CD4-positive, alpha-beta memory T cell (primary cell): ENCODE measurements at places on chromosomes 6 and 20. TPM values are rescaled to one million over a fixed set of nuclear protein-coding genes. Genes with fewer than 3 reads are reported as not detected.

GRCh38 chr6:158766621-158767455 is 52.3 kb downstream of the EZR start:
- no peak for DNase-seq

GRCh38 chr6:118080547-118080946 is 173.5 kb downstream of the SLC35F1 start:
- no peak for DNase-seq

DNA sequence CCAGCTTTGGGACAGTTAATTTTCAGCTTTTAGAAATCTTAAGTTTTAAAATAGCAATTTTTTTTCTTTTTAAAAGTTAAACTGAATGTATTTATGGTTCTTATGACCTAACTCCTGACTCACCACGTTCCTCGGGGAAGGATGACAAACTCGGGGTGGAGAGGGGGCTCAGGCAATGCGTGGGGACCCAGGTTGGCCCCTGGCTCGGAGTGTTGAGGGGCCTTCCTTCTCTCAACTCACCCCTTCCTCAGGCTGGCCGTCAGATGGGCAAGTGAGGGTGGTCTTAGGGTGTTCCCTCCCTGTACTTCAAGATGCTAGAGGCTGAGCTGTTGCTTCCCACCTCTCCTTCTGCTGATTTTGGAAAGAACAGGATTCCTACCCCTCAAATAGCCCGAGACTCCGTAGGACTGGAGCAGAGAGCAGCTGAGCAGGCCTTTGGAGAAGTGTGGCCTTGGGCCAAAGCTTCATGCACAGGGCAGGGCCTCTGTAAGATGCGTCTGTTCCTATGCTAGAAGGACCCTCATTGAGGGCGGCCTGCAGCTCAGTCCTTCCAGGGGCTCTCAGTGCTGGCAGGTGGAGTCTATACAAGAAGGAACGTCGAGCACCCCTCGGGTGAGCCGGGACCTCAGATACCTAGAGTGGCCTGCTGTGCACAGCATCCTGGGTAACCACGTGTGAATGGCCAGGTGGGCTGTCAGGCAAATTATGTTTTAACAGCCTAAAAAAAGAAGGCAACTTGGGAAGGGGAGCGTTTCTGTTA is 79.3 kb downstream of the TCP11 start:
- DNase-seq = no peak

DNA sequence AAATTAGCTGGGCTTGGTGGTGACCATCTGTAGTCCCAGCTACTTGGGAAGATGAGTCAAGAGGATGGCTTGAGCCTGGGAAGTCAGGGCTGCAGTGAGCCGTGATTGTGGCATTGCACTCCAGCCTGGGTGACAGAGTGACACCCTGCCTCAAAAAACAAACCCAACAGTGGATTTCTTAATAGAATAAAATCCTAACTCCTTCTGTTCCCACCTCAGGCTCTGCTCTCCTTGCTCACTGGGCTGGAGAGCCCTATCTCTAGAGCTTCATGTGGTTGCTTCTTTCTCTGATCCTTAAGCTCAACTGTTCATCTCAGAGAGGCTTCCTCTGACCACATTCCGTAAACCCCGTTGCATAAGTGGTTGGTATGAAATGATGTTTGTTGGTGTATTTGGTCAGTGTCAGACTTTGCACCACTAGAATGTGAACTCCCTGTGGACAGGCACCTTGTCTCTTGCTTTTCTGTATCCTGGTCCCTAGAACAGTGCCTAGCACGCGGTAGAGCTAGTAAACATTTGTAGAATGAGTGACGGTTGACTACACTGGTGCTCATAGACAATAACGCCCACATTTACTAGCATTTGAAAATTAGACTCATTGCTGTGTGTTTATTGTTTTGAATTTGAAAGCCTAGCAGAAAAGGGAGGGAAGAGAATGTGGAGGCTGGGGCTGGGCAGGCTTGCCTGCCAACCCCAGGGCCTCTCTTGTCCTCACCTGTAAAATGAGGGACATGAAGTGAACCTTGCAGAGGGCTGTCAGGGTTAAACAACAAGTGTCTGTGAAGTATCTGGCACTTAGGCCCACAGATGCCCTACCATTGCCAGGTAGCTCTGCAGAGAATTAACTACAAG is 4.2 kb downstream of the MAPRE1 start:
- DNase-seq = no peak

DNA sequence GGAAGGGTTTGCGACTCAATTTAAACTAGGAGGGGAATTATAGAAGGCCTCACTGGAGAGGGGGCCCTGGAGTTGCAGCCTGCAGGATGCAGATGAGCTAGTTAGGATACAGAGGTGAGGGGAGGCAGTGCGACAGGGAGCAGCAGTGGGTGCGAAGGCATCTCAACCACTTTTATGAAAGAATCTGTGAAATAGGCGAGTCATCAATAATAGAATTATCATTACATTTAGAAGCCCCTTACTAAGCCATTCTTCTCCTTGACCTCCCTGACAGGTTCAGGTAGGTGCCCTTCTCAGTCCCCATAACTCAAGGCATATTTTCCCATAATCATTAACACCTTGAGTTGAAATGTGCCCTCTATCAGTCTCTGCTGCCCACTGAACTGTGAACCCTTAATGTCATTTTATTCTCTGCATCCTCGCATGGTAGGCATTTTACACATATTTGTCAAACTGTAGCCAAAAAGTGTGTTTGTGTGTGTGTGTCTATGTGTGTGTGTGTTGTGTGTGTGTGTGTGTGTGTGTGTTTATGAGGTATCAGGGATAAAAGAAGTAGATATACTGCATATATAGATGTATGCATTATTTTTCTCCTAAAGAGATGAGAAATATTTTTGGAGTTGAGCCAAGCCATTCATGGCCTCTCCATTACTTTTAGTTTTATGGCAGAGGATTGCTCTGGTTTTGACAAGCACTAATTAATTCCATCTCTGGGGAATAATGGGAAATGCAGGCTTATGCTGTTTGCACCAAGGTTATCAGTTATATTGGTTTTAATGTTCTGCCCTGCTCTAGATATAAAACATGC is 898.8 kb downstream of the KIF16B start:
- no peak for DNase-seq

GRCh38 chr6:127514773-127515227 is 4.3 kb downstream of the MTCL3 start:
- DNase-seq = peak; percentile 58

DNA sequence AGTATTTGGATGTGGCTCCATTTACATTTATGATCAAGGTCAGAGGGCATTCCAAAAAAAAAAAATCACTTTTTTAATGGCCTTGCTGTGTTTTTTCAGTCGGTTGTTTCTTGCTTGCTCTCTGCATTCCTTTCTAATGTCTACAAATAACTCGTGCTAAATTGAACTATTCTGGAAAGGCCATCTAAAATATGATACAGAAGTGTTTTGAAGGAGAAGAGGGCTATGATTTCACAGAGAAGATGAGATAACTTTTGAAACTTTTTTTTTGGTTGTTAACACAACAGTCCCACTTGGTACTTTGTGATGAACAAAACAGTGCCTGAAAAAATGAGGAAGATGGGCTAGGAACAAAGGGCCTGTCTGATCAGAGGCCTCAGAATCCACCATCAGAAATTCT is 156.1 kb upstream of the SMLR1 start:
- no peak for DNase-seq

GRCh38 chr20:21105429-21106170 is 558 bp downstream of the LINC00237 start:
- DNase-seq = no peak

DNA sequence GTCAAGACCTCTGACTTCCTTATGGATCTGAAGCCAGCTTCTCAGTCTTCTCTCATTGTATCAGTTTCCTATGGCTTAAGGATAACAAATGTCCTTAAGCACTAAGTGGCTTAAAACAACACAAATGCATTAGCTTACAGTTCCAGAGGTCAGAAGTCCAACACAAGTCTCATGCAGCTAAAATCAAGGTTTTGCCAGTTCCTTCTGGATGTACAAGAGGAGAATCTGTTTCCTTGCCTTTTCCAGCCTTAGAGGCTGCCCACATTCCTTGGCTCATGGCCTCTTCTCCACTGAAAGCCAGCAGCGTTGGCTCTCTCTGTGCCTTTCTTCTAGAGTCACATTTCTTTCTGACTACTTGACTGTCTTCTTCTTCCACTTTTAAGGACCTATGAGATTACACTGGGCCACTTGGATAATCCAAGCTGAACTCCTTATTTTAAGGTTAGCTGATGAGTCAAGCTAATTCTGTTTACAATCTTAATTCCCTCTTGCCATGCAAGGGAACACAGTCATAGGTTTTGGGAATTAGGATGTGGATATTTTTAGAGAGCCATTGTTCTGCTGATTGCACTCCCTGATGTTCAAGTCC is 179.0 kb downstream of the BCAS1 start:
- no peak for DNase-seq

GRCh38 chr6:87949194-87949593 is 98.4 kb upstream of the SPACA1 start:
- no peak for DNase-seq

DNA sequence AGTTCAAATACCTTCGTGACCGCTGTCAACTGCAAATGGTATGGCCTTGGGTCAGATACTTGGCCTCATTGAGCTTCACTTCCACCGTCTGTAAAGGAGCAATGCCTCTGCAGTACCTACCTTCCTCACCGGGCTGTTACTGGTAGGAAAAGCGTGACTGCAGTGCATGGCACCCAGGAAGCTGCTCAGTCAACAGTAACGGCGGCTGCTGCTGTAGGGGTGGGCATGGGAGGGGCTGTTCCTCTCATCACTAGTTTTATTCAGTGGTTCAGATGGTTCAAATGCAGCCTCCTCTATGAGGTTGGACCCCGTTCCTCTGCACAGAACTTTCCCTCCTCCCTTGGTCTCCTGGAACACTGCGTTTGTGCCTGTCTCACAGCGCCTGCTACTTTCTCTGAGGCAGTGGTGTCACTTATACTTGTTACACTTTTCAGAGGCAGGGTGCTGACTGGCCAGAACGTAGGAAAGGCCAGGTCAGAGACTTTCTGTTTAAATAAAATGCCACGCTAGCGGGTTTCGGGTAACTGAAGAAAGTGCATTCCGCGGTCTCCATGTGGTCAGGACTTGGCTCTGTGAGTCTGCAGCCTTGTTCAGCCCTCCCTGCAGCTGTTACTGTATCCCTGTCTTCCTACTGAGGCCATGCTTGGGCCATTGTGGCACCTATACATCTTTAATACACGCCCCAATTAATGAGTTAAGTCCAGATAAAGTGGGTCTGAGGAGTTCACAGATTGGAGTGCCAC is 279.6 kb downstream of the NRN1 start:
- DNase-seq = no peak

GRCh38 chr20:3472105-3472504 is 1.3 kb downstream of the ATRN start:
- no peak for DNase-seq

GRCh38 chr6:139582956-139583355 is 208.5 kb upstream of the CITED2 start:
- no peak for DNase-seq

DNA sequence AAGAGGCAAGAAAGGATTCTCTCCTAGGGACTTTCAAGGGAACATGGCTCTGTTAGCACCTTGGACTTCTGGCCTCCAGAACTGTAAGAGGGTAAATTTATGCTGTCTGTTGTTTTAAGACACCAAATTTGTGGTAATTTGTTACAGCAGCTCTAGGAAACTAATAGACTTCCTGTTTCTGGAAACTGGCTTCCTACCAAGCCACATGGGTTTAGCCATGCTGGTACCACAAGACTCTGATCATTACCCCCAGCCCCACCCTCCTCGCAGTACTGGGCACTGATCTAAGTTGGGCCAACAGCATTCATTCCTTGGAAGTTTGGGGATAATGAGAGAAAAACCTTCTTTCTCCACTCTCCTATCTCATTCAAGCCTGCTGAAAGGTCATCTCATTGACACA is 109.5 kb upstream of the SMLR1 start:
- peak; percentile 12 for DNase-seq

GRCh38 chr20:1310506-1311190 is 18.3 kb downstream of the SDCBP2 start:
- DNase-seq = no peak

- no peak for DNase-seq
Measured at GRCh38 chr20:32650401-32650944, 23.3 kb downstream of the C20orf203 start.

- no peak for DNase-seq
Measured at GRCh38 chr6:4612636-4613171, 163.5 kb upstream of the CDYL start.

GRCh38 chr20:40687384-40688128 is 1.5 kb downstream of the MAFB start:
- no peak for DNase-seq

- no peak for DNase-seq
Measured at GRCh38 chr6:6497976-6498375, 90.5 kb upstream of the LY86 start.

GRCh38 chr6:34243131-34243771 is 5.6 kb downstream of the SMIM29 start:
- DNase-seq = no peak

DNA sequence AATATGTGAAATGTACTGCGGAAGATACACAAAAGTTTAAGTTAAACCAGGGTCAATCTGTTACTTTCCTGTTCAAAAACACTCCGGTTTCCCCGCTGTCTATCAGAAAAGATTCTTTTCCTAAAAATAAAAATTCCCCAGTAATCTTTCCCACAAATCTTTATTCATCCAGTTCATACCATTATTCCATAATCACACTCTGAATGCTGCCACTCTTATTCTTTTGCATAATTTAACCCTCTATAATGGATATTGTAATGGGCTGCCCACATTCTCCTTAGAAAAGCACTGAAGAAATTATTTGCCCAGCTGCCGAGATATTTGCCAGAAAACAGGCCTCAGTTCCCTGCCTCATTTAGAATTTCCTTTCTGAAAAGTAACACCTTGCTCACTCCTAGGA is 68.6 kb downstream of the EPHA7 start:
- no peak for DNase-seq

GRCh38 chr6:106070636-106071035 is 15.5 kb upstream of the PRDM1 start:
- DNase-seq = no peak

- DNase-seq = no peak
Measured at GRCh38 chr6:111894272-111894671, 21.0 kb upstream of the FYN start.

Gene BPIFB1
- not detected for total RNA-seq

Gene STMND1
- not detected for total RNA-seq

Gene MAPK13
- total RNA-seq = 30.4 TPM

Gene MAFB
- total RNA-seq = 2.6 TPM

Gene CST8
- total RNA-seq = not detected

Gene DDX43
- total RNA-seq = 0.81 TPM

Gene SLC25A27
- total RNA-seq = 2.6 TPM

Gene RFX6
- not detected for total RNA-seq

Gene PSORS1C1
- not detected for total RNA-seq

Gene MEI4
- total RNA-seq = not detected

Gene ADGRB3
- total RNA-seq = not detected

Gene MAP1LC3A
- total RNA-seq = 2.8 TPM
